Stimulated activated CD4-positive, alpha-beta T cell treated with anti-CD3 and anti-CD28 coated beads, Interleukin-1b, Interleukin-23, amount 100 ng/mL, for 24 hours (primary cell): ENCODE measurements at places on chromosomes 16 and 17.
A peak's percentile ranks its signal among the peaks of the same experiment; 100 is the strongest.

DNA sequence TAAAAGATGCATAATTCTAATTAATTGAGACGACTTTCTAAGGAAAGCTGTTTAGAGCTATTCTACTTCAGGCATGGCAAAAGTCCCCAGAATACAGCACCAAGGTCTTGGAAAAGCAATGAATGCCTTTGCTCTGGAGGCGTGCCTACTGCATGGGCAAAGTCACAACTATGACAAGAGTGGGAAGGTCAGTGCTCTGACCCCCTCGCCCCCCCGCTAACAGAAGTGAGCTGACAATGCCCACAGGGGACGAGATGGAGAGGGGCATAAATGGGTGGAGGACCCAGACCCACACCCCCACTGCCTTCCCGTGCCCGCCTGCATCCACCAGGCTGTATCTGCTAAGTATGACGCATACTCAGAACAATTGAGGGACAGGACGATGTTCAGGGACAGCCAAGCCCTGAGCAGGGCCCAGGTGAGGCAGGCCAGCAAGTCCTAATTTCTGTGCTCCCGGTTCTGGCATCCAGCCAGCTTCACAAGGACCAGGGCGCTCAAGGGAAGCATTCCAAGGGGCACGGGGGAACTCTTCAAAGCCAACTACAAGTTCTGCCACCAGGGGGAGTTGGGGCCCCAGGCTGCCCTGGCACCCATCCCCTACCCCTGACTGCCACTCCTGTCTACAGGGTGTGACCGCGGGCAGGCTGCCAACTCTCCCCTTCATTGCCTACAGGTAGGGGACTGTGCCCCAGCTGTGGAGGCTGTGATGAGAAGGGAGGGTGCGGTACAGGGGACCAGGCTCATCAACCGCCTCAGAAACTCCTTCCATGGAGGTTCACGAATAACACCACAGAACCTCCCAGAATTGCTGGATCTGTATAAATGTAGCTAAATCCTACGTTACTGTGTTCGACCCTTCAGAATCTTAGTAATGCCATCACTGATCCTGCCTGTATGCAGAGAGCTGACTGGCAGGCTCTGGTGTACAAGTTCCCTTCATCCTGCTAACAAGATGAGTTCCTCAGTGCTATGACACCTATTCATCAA, 20.8 kb downstream of the NPRL3 start:
- DNase-seq: peak; percentile 37

GRCh38 chr16:80080287-80080851, 460.4 kb upstream of the DYNLRB2 start:
- no peak for DNase-seq

- peak; percentile 75 for DNase-seq
Measured at GRCh38 chr16:74709441-74709877, 8.8 kb upstream of the MLKL start.

GRCh38 chr16:83532634-83533033, 275.1 kb upstream of the HSBP1 start:
- DNase-seq: no peak

DNA sequence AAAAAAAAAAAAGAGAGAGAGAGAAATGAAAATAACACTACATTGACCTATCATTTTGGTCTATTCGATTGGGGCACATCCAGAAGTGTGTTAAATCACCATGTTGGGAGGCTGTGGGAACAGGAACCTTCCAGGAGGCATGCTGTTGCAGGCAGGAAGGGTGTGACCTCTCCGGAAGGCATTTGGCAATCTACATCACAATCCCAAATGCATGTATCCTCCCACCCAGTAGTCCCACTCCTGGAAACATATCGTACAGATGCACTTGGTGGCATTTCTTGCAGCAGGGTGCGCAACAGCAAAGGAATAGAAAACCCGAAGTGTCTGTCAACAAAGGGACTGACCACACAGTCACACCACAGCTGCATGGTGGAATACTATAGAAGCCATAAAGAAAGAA, 7.9 kb downstream of the PLLP start:
- no peak for DNase-seq

GRCh38 chr17:77419547-77420094, 278.9 kb downstream of the SEC14L1 start:
- DNase-seq: no peak

- no peak for DNase-seq
Measured at GRCh38 chr17:40068129-40068581, 5.4 kb downstream of the THRA start.

- no peak for DNase-seq
Measured at GRCh38 chr17:35081638-35082037, 18.1 kb upstream of the RFFL start.

DNA sequence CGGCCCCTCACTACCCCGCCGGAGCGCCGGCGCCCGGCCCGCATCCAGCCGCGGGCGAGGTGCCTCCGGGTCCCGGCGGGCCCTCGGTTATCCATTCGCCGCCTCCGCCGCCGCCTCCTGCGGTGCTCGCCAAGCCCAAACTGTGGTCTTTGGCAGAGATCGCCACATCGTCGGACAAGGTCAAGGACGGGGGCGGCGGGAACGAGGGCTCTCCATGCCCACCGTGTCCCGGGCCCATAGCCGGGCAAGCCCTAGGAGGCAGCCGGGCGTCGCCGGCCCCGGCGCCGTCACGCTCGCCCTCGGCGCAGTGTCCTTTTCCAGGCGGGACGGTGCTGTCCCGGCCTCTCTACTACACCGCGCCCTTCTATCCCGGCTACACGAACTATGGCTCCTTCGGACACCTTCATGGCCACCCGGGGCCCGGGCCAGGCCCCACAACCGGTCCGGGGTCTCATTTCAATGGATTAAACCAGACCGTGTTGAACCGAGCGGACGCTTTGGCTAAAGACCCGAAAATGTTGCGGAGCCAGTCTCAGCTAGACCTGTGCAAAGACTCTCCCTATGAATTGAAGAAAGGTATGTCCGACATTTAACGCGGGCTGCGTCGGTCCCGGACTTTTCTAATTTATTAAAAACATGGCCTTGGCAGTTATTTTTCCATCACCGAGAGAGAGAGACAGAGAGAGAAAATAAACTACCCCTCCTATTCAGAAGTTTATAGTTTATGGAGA, 2.8 kb downstream of the IRX5 start:
- DNase-seq: no peak

- DNase-seq: no peak
Measured at GRCh38 chr17:40457369-40457768, 14.1 kb downstream of the IGFBP4 start.

DNA sequence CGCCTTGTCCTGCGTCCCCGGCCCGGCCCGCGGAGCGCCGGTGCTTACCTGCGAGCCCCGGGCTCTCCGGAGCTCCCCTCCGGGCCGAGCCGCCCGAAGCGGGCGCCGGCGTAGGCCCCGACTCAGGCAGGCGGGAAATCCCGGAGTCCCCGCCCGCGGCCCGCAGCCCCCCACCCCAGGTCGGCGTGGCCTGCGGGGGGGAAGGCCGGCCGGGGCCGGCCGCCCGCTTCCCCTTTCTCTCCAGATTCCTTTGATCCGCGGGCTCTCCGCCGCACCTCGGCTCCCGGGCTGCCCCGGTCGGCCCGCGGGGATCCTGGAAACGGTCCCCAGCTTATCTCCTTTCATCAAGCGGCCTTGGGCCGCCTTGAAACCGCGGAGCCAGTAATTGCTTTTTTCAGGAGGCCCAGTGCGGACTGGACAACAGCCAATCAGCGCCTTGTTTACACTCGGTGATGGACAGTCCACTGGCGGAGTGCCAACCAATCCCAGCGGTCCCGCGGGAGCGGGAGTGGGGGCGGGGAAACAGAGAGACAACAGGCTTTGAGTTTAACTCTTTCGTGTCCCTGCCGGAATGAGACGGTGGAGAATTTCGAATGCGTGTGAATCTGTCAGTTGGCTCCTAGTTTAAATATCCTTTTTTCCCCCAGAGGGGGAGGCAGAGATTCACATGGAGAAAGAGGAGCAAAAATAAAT, 1.4 kb upstream of the BAHCC1 start:
- DNase-seq: peak; percentile 90

DNA sequence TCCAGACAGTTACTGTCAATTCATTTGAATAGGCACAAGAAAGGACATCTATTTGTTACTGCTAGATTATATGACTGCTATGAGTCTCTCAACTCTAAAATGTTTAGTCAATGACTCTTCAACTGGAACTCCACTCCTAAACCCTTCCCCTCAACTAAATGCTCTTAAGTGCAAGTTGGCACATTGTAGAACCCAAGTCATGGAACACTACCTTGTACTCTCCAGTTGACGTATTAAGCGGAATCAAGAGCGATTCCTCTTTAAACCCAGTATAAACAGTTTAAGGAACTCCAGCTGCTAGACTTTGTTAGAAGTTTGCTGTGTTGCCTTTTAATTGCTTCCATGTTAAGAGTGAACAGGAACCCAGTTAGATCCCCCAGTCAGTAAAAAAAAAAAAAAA, 44.6 kb downstream of the STH start:
- no peak for DNase-seq

- DNase-seq: peak; percentile 54
Measured at GRCh38 chr16:81006211-81006812, 373 bp downstream of the CMC2 start.

DNA sequence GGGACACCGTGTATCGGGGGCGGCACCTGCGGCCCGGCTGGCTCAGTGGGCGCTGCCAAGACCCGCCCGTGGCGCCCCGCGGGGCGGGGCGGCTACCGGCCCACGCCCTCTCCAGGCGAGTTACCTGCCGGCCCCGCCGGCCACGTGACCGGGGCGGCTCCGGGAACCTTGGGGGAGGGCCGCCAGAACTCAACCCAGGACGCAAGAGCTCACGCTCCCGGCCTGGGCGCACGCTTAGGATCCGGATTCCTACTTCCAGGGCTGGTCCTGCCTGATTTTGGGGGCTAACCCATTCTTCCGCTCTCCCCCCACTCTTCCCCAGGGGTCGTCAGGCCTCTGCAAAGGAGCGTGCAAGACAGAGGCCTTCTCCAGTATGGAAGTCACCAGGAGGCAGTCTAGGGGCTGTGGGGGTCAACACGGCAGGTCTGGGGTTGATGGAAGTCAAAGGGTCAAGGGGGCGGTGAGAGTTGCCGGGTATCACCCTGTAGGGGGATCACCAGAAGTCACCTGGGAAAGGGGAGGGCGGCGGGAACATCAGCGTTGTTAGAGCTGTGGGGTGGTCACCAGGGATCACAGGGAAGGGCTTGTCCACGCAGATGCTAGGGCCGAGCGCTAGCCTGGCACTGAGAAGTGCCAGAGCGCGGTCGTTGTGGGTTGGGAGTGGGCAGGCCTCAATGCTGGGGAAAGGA, 354 bp upstream of the ESRP2 start:
- DNase-seq: no peak

DNA sequence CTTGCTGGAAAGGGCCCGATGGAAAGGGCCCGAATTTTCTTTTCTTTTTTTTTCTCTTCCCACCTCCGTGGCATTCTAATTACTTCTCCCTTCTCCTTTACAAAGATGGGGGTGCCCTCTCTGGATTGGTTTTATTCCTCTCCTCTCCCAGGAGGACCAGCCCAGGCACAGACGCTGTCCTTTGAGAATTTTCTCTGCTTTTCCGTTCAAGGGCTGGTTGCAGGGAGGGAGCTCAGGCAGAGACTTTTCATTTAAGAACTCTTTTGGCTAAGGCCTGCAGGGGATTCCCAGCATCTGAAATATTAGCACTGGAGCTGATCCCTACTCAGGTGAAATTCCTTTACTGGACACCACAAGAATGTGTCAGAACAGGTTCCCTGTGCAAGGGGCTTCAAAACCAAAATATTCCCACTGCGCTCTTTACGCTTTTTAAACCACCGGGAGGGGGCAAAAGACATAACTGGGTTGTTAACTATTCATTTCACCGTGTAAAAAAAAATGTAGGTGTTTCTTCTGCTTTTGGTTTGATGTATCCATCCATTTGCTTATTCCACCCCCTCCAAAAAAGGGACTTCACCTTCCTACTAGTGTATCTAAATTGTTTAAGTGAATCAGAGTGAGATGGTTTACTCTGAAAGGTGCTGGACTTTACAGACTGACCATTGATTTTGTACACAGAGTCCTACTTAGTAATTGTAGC, 1.4 kb downstream of the NFAT5 start:
- DNase-seq: no peak

DNA sequence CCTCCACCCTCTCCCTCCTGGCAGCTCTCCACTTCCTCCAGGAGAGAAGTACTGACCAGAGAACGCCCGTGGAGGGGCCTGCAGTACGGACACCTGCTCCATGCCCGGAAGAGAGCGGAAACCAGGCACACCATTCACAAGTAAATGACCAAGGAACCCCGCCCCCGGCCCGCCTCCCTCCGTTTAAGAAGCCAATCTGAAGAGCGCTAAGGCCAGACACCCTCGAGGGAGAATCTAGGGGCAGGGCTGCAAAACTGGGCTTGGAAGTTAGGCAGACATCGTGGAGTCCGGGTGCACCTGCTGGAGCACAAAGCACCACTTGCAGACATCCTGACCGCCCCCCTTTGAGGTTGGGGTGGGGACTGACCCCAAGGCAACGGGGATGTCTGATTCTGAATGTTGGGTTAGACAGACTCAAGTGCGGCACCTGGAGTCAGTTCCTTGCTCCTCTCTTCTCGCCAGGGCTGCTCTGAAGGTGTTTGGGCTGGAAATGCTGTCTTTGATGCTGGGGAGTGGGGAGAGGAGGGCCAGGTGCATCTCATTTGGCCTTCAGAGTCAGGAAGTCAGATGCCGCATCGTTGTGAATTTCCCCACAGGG, 964 bp upstream of the FAAP100 start:
- DNase-seq: peak; percentile 65

GRCh38 chr17:5516060-5516792, 29.9 kb downstream of the MIS12 start:
- no peak for DNase-seq

DNA sequence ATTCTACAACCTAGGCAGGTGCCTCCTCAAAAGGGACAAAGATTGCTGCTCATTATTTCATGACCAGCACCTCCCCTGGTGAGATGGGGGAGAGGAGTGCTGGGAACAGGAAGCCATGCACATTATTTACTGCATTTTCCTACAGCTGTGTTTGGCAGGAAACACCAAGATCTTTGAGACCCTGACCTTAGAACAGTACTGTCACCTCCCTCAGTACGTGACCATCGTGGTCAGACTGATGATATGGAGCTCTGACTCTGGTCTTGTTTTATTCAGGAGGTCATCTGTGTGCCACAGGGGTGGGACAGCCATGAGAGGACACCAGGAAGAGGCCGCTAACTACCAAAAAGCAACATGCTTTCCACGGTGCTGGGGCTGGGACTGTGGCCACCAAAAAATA, 37.4 kb downstream of the USP22 start:
- DNase-seq: no peak

- DNase-seq: no peak
Measured at GRCh38 chr17:54237911-54238515, 415.3 kb downstream of the KIF2B start.

- DNase-seq: peak; percentile 33
Measured at GRCh38 chr17:30824002-30824355, 513 bp downstream of the CRLF3 start.
